ENCODE measurements at places on chromosomes 3 and 15.

GRCh38 chr3:79297245-79297960 lies 470.4 kb downstream of the ROBO1 start:
- DNase-seq = no peak

GRCh38 chr15:67082007-67082536 lies 16.7 kb downstream of the SMAD3 start:
- peak; percentile 42 for DNase-seq

- no peak for DNase-seq
Observed at GRCh38 chr15:74381481-74381880, 14.0 kb upstream of the CYP11A1 start.

DNA sequence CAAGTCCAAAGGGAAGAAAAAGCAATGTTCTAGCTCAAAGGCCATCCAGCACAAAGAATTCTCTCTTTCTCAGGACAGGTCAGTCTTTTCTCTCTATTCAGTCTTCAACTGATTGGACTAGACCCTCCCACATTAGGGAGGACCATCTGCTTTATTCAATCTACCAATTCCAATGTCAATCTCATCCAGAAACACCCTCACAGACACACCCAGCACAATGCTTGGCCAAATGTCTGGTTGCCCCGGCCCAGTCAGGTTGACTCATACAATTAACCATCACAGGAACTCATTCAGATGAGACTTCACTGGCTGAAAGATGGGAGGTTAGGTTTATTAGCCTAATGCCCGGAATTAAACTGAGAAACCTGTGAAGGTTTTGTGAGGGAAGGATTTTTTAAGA lies 32.4 kb downstream of the ACAN start:
- DNase-seq = no peak

DNA sequence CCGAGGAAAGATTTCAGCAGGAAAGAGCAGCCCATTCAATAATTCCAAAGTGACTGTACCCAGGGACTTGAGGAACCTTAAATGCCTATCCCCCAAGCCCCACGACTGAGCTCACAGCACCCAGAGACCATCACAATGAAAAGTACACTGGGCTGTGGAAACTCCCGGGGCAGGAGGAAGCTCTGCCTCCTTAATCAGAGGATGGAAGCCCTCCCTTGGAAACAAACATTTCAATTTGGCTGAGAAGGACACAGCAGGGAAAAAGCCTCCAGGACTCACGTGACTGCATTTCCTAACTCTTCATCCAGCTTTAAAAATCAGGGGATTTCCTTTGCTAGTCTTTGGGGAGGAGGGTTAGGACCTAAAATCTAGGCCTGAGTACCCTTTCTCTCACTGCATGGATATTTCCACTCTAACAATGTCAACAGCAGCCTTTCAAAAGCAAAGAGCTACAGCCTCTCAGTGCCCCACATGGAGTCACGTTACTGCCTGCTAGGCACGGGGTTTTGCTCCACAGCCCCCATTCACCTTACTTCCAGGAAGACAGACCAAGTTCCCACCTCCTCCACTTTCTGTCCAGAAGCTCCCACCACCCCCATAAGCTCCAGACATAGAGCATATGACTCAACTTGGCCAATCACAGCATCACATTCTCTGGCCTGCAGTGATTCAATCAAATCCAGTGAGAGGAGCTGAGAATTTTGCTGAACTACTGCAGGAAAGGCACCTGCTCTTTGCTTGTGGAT lies 68.9 kb upstream of the WNT5A start:
- DNase-seq = no peak

DNA sequence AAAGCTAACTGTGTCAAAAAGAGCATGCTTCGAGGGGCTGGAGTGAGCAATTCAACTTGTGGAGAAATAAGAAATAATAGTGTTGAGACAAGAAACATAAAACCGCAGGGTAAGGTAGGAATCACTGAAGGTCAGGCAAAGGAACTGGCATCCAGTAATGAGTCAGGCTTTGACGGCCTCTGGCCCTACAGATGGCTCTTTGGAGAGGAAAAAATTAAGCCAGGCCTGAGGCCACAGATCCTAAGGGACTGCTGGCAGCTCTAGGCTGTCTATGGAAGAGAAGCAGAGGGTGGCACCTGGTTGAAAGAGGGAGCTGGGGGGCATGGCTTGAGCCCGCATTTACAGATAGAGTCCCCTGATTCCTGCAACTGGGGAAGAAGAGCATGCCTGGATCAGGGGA lies 28.6 kb upstream of the ZSCAN2 start:
- DNase-seq = no peak

GRCh38 chr3:122572940-122573412 lies 4.5 kb upstream of the PARP15 start:
- no peak for DNase-seq

DNA sequence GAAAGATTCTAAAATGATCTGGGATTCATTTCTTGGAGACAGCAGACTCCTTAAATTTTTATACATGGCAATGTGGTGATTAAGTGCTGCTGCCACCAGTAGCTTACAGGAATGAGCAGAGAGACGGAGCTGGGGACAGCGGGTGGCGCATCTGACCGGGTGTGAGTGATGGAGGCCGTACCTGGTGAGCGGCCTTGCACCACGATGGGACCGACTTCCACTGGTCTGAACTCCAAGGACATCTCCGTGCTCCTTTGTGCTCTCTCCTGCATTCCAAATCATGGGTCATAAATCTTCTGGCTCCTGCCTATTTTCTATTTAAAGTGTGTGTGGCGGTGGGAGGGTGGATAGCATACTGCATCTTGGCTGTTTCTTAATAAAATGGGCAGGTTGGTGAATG lies 262.6 kb downstream of the ABHD5 start:
- no peak for DNase-seq

- no peak for DNase-seq
Observed at GRCh38 chr3:62368705-62369475, 4.5 kb downstream of the FEZF2 start.

DNA sequence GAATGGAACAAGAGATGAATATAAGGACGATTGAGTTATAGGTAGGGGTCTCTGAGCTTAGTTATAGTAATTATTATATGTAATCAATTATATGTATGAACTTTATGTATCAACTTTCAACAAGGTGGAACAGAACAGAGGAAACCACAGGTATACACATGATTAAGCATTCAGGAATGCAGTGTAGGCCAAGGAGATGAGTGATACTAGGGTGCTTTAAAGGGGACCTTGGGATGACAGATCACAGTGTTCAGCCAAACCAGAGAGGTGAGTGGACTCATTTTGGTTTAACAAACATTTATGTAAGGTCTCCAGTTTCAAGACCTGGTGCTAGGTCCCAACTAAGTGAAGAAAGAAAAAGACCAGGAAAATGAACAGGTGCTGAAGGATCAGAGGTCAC lies 895.5 kb downstream of the ROBO2 start:
- no peak for DNase-seq

DNA sequence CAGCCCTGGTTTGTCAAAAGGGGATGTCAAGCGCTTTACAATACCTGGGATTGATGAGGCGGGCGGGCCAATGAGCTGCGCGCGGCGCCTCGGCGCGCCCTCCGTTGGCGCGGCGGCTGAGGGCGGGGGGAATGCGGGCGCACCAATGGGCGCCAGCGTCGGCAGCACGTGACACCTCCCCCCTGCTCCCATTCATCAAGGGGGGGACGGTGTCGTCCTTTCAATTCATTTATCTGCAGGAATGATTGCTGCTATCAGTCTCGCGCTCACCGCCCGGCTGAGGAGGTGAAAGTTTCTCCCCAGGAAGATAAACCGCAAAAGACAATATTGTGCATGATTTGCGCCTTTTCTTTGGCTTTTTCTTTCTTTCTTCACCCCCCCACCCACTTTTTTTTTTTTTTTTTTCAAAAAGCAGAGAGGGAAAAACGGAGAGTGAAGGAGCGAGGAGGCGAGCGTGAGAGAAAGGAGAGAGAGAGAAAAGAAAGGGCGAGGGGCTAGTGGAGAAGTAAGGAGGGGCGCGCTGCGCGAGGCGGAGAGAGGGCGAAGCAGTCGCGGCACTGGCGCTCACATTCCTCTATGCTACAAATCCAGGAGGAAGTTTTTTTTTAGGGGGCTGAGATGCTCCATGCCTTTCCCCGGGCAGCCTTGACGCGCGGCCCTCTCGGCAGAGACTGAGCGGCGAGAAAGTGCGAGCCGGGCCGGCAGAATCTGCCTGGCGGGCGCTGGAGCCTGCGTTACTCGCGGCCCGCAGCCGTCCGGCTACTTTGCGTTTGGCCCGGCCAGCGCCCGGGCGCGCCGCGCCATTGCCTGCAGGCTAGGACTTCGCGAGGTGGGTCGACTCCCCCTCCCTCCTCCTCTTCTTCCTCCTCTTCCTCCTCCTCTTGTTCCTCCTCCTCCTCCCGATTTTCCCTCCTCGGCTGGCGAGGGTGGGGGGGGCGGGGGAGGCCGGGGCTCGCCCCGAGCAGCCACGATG lies at the start of gene ZIC1:
TSS of gene ZIC1 (plus strand) at position 223 of the 973 bp plus-strand sequence. CDS start at position 971, 748 bp downstream.
- DNase-seq = no peak

GRCh38 chr3:2731843-2732242 lies 378.3 kb downstream of the IL5RA start:
- no peak for DNase-seq

- DNase-seq = no peak
Observed at GRCh38 chr3:182294256-182294655, 499.0 kb upstream of the ATP11B start.
